ENCODE measurements at places on chromosomes 7 and 10.

DNA sequence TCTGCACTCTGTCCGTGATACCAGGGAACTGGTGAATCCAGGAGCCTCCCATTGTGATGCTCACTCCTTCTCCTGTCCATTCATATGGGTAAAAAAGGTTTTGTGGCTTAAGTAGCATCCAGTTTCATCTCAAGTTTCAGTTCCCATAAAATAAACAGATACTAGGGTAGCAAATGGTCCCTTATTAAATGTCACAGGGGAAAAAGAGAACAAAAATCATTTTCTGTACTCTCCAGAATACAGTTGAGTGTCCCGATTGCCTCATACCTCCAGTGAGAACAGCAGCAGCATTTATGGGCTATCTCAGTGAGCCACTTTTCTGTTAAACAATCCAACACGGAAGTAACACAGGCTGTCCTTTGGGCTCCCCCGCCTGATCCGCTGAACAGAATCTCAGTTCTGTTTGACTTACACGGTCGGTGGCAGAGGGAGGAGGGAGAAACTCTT is 179.6 kb downstream of the CELF2 start:
- DNase-seq, result no peak

GRCh38 chr10:47070541-47070940 is 159.3 kb downstream of the PTPN20 start:
- DNase-seq, result no peak

DNA sequence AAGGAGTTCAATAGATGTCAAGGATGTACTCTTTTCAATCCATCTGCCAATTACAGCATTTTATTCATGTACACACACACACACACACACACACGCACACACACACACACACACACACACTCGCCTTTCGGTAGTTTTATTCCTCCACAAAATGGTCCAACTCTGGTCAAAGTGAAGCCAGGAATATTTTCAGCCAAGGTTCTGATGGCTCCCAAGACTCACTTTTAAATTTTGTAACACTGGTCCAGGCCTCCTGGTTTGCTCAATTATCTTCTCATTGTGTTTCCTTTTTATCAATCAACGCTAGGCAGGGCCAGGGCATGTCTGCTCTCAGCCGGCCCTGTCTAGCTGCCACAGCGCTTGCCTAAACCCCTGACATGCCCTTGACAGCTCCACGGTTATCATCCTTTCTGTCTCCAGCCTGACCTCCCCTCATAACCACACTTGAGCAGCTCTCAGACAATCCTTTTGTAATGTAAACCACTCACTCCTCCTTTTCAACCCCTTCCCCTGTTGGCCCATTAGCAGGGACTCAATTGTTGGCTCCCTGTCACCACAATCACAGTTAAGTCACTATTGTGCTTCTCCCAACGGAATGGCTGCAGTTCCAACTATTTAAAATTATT is 115.1 kb downstream of the ICA1 start:
- DNase-seq, result peak; percentile 93

GRCh38 chr10:98589007-98589406 is 142.3 kb upstream of the HPS1 start:
- DNase-seq, result no peak

DNA sequence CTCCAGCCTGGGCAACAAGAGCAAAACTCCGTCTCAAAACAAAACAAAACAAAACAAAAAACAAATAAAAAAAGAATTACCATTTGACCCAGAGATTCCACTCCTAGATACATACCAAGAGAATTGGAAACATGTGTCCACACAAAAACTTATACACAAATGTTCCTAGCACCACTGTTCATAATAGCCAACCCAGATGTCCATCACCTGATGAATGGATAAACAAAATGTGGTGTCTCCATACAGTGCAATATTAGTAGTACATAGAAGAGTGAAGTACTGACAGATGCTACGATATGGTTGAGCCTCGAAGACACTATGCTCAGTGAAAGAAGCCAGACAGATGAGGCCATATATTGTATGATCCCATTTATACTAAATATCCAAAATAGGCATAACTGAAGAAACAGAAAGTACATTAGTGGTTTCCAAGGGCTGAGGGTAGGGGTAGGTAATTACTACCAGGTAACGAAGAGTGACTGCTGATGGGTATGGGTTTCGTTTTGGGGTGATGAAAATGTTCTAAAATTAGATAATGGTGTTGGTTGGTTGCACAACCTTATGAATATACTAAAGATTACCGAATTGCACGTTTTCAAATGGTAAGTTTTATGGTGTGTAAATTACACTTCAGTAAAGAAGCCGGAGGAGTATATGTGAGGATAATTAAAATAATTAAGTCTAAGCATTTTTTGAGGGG is 20.0 kb downstream of the MYO1G start:
- DNase-seq, result no peak

- DNase-seq, result peak; percentile 15
Measured at GRCh38 chr7:130276796-130277762, 10.4 kb downstream of the CPA2 start.

DNA sequence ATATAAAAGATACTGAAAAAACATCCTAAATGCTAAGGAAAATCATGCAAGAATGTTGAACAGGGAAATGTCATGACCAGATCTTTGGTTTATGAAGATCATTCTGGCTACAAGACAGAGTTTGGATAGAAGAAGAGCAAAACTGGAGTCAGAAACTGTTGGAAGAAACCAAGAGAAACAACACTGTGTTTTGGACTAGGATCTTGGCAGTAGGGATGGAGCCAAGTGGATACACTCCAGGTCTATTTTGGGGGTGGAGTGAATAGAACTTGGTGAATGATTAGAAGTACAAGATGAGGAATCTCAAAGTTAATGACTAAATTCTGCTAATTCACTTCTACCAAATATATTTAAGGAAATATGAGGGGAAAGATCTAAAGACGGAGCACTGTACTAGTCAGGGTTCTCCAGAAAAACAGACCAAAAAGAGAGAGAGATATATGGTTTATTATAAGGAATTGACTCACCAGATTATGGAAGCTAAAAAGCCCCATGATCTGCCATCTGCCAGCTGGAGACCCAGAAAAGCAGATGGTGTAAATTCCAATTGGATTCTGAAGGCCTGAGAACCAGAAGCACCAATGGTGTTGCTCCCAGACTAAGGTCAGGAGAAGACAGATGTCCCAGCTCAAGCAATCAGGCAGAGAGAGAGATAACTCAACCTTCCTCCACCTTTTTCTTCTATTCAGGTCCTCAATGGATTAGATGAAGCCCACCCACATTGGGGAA is 254.9 kb downstream of the TRIL start:
- no peak for DNase-seq

- peak; percentile 9 for DNase-seq
Measured at GRCh38 chr10:121926671-121927317, 1.0 kb downstream of the ATE1 start.

DNA sequence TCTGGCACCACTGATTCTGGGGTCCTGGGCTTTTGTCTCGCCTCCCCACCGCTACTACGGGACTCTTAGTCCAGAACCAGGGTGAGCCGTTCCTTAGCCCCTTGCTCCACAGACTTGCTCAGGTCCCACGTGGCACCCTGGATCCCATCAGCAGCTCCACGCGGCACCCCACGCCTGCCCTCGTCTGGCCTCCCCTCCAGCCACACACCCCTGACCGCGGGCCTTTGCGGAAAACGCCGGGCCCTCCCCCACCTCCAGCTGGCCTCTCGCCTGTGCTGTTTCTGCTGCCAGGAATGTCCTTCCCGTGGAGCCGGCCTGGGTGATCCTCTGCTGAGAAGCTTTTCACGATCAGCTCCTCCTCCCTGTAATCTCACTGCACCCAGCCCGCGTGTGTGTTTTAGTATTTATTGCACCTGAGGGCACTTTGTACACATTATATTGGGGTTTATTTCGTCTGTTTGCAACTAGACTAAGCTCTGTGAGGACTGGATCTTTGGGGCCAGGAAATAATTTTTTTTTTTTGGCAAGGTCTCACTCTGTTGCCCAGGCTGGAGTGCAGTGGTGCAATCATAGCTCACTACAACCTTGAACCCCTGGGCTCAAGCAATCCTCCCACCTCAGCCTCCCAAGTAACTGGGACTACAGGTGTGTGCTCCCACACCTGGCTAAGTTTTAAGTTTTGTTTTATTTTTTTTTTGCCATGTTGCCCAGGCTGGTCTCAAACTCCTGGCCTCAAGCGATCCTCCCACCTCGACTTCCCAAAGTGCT is 10.5 kb upstream of the TTYH3 start:
- DNase-seq, result peak; percentile 62

GRCh38 chr10:96228408-96228994 is 42.9 kb downstream of the BLNK start:
- no peak for DNase-seq

GRCh38 chr10:51729822-51730555 is 30.6 kb upstream of the CSTF2T start:
- DNase-seq, result no peak

DNA sequence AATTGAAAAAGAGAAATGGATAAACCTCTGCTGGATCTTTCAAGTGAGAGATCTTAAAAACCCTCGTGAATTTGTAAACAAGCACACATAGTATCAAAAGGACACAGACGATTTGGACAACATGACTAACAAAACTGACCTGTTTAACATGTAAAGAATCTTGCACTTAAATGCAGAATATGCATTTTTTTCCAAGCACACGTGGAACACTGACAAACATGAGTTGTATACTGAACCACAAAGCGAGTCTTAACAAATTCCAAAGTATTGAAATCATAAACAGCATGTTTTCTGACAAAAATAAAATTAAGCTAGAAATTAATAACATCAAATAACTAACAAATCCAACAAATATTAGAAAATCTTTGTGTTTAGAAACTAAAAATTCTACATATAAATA is 65.0 kb upstream of the ZNF746 start:
- DNase-seq, result no peak

Data from NCI-H1092 treated with DMSO at 0.1 percent for 48 hours (cell line).